T-helper 9 cell (primary cell): ENCODE measurements at places on chromosomes 4 and X.

DNA sequence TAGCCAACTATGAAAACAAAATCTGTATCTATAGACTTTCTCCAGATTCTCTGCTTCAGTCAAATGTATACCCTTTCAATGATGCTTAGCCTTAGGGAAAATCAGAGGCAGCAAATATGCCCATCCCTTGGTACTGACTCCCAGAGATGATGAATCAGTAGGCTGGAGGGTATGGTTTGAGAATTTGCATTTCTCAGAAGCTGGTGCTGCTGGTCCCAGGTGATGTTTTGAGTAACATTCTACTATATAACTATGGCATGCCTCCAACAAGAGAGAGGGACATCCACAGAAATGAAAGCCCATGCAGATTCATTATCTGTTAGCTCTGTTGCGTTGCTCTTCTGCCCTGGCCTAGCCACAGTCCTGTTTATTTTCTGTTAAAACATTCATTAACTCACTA lies 13.6 kb downstream of the TNIP3 start:
- DNase-seq, result no peak

DNA sequence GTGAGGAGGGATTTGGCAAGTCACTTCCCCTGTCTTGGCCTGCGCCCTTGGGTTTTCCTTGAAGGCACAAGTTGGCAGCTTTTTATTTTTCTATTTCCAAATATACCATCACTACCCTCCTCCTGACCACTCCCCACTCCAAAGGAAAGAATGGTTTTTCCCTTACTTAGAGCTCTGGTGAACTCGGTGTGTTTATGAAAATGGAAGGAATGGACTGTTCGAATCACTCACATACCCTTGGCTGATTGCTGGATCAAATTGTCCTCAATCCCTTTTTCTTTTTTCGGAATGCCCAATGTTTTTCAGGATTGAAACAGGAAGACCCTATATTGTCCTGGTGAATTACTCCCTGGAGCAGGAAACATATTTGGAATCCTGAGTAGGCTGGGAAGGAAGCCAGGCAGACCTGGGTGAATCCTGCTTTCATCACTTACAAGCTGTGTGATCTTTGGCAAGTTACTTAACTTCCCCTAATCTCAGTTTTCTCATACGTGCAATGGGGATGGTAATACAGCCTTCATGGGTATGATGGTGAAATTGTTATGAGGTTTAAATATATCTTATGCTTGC lies 70.7 kb downstream of the RTL5 start:
- DNase-seq, result no peak

GRCh38 chr4:76716658-76717057 lies 181.3 kb downstream of the SOWAHB start:
- DNase-seq, result no peak

- DNase-seq, result no peak
These were observed 63.0 kb downstream of the TMEM154 start for GRCh38 chr4:152616804-152617203.

DNA sequence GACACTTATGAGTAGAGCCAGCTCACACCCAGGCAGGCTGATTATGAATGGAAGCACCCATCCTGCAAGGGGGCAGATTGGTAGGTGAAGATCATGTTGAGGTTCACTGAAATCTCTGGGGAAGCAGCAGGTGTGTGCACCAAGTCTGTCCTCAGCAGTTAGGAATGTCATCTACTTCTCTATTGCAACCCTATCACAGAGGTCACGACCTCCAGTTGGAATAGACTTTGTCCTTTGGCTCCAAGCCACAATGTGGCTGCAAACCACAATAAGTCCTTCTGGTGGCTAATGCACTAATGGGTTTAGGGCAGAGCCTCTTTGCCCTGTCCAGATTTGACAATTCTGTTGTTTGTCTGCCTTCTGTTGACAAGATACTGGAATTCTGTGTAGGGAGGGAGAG lies 1056.7 kb downstream of the PCDH19 start:
- no peak for DNase-seq

GRCh38 chrX:17160975-17161374 lies 214.0 kb upstream of the NHS start:
- DNase-seq, result no peak

DNA sequence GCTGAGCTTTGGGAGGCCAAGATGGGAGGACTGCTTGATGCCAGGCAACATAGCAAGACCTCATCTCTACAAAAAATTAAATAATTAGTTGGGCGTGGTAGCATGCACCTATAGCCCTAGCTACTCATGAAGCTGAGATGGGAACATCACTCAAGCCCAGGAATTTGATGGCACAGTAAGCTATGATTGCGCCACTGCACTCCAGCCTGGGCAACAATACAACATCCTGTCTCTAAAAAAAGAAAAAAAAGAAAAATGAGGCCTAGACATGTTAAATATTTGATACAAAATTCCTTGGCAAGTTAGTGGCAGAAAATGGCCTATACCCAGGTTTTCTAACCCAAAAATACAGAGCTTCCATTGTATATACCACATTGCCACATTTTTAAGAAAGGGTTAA lies 88.1 kb upstream of the MAB21L2 start:
- no peak for DNase-seq

DNA sequence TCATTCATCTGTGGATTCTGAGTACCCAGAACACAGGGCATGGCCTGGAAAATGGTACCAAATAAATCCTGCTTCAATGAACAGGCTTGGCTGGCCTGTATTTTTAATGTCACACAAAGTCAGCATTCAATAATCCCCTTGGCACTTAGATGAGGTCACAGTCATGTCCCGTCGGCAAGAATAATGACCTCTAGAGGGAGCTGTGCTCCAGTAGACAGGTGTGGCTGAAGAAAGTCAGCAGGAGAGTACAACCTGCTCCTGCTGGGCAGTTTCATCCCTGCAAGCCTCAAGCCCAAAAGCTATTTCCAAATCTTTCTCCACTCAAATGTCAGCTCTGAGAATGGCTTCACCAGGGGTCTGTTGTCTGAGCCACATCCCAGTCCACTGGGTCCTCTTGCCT lies 404.0 kb upstream of the F9 start:
- no peak for DNase-seq

- no peak for DNase-seq
These were observed 249.3 kb upstream of the DIPK2B start for GRCh38 chrX:45449982-45450381.

GRCh38 chr4:177489471-177490246 lies 47.4 kb upstream of the AGA start:
- DNase-seq, result no peak

DNA sequence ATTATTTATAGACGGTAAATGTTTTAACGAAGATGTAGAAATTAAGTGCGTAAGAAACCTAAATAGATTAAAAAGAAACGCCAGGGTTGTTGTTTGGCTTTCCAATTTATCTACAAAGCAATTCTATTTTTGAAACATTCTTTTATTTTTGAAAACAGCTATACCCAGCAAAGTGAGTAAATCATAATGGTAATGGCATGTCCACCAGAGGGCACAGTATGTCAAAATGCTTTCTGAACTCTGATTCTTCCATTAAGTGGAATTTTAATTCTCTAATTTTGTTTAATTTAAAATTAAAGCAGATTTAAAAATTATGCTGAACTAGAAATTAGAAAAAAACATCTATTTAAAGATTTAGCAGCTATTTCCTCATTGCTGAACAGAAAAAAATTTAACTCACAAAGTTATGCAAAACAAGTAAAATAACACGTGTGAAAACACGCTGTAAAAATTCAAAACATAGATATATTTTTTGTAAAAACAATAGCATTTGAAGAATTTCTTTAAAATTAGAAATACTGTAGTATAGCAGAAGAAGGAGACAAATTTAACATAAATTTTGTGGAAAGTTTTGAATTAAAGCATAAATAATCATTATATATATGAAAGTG lies 26.5 kb downstream of the RASSF6 start:
- no peak for DNase-seq

DNA sequence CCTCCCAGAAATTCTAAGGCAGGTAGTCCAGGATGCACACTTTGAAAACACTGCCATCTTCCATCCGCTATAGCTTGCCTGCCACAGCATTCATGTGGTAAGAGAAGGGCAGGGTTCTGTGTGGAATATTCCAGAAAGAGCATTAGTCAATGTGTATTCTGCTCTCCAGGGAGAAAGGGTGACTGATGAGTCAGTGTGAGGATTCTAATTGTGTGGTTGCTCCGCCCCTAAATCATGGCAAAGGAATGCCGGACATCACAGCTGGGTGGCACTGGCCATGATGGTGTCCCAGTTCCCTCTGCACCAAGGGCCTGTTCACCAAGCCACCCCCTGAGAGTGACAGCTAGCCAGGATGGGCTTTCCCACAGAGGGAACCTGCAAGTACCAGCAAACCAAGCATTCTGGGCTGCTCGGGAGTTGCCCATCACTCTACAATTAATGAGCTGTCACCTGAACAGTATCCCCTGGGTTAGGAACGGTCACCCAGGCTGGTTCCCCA lies 9.5 kb downstream of the IDS start:
- DNase-seq, result no peak

GRCh38 chr4:184798504-184798903 lies 27.3 kb downstream of the ACSL1 start:
- DNase-seq, result no peak

- no peak for DNase-seq
These were observed 87.8 kb upstream of the GUCY1A1 start for GRCh38 chr4:155578726-155579370.

DNA sequence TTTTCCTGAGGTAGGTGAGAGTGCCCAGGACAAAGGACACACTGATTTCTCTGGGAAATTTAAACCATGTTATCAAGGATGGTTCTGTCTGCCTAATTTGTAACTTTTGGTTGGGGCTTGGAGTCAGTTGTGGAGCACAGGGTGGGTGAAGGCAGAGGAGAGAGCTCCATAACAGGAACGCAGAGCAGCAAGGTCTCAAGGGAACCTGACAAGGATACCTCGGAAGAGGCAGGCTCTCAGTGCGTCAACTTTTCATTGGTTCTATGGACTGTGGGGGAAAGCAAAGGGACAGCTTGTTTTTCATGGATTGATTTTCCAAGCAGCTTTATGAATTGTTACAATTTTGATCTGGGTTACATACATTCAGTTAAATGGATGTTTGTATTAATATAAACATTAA lies 110.4 kb downstream of the SLIT2 start:
- DNase-seq, result no peak

- DNase-seq, result no peak
These were observed 39.9 kb upstream of the MXD4 start for GRCh38 chr4:2301806-2302205.

DNA sequence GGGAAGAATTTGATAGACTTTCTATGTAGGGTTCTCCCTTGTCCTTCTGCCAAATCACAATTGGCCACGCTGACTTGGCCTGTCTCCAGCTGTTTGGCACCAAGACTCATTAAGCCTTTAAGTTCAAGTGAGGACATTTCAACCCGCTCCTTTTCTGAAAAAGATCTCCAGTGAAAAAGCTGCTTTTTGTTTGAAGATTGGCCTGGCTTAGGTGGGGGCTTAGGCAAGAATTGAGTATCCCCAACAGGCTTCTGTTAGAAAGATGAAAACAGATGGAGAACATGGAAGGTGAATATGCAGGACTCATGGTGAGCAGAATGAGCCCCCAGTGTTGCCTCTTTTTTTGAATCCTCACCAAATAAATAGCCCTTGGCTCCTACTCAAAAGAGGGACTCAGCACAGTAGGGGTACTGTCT lies 28.5 kb upstream of the LIMCH1 start:
- no peak for DNase-seq

- DNase-seq, result no peak
These were observed 9.4 kb downstream of the FHIP1A start for GRCh38 chr4:151418385-151418784.

- DNase-seq, result no peak
These were observed 21.9 kb downstream of the PTTG2 start for GRCh38 chr4:37981844-37982720.

DNA sequence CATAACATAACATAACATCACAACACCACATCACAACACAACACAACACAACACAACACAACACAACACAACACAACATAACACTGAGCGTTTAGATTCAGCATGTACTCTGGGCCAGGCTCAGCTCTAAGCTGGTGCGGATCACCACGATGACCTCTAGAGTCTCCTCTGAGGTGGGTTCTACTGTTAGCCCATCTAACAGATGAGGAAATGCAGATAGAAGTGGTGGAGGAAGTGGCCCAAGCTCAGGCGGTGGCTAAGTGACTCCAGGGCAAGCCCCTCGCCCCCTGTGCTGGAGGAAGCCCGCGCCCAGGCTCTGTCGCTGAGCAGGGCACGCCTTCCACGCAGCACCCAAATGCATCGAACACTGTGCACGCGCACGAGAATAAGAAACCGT lies 45.3 kb upstream of the CDKN2AIP start:
- DNase-seq, result no peak

DNA sequence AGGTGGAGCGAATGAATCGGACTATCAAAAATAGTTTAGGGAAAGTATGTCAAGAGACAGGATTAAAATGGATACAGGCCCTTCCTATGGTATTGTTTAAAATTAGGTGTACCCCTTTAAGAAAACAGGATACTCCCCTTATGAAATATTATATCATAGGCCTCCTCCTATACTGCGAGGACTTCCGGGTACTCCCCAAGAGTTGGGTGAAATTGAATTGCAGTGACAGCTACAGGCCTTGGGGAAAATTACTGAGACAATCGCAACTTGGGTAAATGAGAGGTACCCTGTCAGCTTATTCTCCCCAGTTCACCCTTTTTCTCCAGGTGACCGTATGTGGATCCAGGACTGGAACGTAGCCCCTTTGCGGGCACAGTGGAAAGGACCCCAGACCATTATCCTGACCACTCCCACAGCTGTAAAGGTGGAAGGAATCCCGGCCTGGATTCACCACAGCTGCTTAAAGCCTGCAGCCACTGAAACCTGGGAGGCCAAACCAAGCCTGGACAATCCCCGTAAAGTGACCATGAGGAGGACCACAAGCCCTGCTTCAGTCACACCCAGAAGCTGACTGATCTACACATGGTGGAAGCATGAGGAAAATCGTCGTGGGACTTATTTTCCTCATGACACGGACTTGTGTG lies 1138.1 kb downstream of the ARAP2 start:
- no peak for DNase-seq

DNA sequence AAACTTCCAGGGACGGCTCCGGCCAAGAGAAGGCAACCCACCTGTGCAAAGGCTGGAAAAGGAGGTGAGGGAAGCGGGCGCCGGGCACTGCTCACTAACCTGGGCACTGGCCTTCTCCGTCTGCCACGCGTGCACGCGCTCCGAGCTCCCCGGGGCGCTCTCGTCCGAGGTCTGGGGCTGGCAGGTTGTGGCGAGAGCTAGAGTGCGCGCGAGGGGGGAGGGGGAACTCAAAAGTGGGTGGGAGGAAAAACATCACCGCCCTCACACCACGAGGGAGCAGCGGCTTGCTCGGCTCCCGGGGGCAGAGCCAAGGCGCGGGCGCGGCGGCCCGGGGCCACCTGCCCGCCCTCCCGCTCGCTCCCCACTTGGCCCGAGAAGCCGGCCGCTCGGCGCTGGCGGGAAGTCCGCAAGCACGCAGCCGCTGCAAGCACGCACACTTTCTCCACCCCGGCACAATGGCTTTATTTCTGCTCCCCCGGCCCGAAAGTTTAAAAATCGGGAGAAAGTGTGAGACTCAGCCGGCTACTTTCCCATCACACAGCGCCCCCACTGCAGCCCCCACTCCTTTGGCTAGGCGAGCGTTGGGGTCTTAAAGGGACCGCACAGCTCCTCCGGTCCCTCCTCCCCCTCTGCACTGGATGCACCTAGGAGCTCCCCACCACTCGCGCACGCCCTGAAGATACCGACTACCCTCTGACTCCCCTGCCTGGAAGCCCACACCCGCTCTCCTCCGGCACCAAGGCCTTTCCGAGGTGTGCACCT lies at the start of gene CHRDL1:
TSS of gene CHRDL1 (minus strand) at position 173 of the 762 bp plus-strand sequence. CDS start 3,636 bp downstream, outside the sequence.
- DNase-seq, result no peak
